ENCODE measurements at places on chromosomes 4 and X.

DNA sequence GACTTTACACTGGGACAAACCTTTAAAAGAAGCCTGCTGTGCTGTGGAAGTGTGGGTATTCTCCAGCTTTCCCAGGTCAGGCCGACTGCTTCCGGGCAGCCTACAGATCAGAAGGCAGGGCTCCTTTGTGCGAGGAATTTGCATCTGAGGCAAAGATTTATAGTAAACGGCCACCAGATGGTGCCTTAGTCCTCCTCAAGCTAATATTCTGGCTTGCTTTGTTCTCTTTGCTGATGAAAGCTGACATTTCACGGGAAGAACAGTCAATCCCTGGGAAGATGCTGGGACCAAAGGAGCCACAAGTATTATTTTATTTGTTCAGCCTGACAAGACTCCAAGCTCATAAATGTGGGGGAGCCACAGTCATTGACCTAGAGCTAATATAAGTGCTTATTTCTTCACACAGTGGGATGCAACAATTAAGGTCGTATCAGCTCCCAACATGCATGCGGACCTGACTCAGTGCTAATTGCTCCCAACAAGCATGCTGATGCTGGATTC lies 120.7 kb upstream of the TRIM2 start:
- peak; percentile 34 for DNase-seq

GRCh38 chrX:1389181-1389992 lies 2.5 kb downstream of the SLC25A6 start:
- DNase-seq, result no peak

DNA sequence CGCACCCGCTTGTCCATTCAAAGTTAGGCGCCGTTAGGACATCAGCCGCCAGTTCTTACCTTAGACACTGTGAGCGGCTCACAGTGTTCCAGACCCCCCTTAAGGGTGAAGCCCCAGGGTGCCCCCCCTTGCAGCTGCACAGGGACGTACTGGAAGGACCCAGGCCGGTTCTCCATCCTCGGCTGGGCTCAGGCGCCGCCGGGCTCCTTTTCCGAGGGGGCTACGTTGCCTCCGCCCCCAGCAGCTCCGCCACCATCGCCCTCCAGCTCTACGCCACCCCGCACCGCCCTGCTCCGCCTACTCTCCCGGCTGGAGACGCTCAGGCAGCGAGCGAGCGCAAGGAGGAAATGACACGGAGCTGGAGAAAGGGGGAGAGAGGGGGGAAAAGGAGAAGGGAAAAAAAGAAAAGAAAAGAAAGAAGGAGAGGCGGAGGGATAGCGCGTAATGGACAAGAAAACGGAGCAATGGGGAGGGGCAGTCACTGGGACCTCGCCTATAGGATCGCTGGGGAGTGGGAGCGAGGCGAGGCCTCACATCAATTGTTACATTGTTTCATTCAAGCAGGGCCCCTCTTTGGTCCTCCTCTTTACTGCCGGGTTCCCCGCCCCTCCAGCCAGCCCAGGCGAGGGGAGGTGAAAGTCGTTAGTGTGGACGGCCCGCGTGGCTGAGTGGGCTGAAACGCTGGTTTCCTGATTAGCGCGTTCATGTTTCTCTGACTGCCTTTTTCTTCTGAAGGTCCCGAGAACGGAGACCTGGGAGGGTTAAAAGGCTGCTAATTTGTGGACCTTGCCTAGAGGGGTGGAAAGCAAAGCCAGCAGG lies at the start of gene SHROOM4:
Gene SHROOM4, minus strand, starts transcription at position 352 of the 819 bp plus-strand sequence. Its CDS starts 176 bp downstream, at position 176.
- no peak for DNase-seq

GRCh38 chrX:18146954-18147353 lies 73.7 kb downstream of the BEND2 start:
- peak; percentile 1 for DNase-seq

- DNase-seq, result no peak
These were observed 35.1 kb downstream of the KLHL8 start for GRCh38 chr4:87185146-87185870.

DNA sequence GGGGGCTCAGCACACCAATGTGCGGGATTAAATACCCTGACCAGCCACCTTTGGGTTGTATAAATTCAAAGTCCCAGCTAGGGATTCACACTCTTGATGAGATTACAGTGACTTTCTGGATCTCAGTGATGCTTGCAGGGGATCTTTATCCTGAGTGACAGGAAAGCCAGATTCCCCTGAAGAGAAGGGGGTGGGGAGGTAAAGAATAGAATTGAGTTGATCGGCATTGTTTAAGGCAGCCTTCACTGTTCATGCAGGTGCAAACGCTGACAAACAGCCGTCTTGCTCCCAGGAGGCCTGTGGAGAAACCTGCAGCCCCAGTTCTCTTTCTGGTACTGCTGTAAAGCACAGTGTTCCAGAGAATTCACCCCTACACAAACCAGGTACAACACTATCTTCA lies 19.0 kb downstream of the CXXC4 start:
- no peak for DNase-seq

- DNase-seq, result no peak
These were observed 62.5 kb downstream of the ASB9 start for GRCh38 chrX:15207384-15207783.

DNA sequence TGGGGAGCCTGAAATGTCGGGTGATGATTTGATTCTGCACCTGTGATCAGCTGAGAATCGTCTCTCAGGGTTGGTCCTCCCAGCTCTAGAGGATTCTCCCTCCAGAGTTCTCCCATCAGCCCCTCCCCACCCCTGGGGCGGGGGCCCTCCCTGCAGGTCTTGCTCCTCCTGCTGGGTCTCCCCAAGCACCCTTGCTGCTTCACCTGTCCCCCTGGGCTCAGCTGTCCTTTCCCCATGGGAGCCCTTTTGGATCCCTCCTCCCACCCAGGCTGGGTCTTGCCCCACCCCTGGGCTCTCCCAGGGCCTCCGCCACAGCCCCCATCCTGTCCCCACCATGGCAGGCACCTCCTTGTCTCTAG lies 22.2 kb downstream of the PSAPL1 start:
- DNase-seq, result no peak

- DNase-seq, result peak; percentile 4
These were observed 128.5 kb upstream of the ARX start for GRCh38 chrX:25144043-25144940.

- DNase-seq, result no peak
These were observed 597.9 kb downstream of the GALNTL6 start for GRCh38 chr4:172411149-172411548.

- DNase-seq, result no peak
These were observed 14.1 kb downstream of the NOP14 start for GRCh38 chr4:2948895-2949781.

- no peak for DNase-seq
These were observed 56.9 kb upstream of the TADA2B start for GRCh38 chr4:6986072-6986780.

- DNase-seq, result no peak
These were observed 293.9 kb downstream of the PDGFC start for GRCh38 chr4:156677656-156678055.

GRCh38 chr4:118389721-118390120 lies 36.9 kb upstream of the PRSS12 start:
- no peak for DNase-seq

- DNase-seq, result no peak
These were observed 365.2 kb downstream of the PRDM5 start for GRCh38 chr4:120557372-120557771.

DNA sequence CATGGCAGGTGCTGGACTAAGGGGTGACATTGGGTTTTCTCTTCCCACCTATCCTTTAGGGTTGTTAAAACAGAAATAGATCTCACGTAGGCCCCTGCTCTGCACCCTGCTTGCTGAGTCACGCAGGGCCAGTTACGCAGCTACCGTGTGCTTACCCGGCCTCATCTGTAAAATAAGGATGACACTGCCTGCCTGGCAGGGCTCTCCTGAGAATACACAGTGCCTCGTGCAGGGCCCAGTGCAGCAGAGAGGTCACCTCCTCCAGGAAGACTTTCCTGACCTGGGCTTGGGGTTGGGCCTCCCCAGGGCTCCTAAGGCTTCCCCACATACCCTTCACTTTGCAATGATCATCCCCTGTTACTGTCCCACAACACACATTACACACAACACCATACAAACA lies 33.6 kb upstream of the JAKMIP1 start:
- no peak for DNase-seq

- no peak for DNase-seq
These were observed 27.9 kb upstream of the UGT2B4 start for GRCh38 chr4:69523385-69524132.

GRCh38 chrX:112043997-112044396 lies 38.6 kb downstream of the TRPC5 start:
- DNase-seq, result no peak

DNA sequence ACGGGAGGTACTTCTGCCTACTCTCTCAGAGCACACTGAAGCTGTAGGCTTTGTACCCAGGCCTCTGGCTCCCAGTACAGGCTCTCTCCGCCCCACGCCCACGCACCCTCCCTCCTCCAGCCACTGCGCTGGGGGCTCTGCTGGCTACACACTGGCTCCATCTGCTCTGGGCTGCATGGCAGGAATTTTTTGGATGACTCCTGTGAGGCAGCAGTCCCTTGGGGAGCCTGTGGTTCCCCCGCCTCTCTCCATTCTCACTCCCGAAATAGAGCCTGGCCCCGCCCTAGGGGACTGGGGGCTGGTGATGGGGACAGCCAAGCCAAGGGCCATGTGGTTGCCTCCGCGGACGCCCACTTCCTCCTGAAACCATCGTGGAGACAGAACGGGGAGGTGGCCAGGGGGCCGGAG lies 58.1 kb upstream of the ADRA2C start:
- DNase-seq, result no peak

GRCh38 chr4:24770667-24771066 lies 24.7 kb upstream of the SOD3 start:
- no peak for DNase-seq

- no peak for DNase-seq
These were observed 469.7 kb upstream of the FGF16 start for GRCh38 chrX:76977452-76977851.

DNA sequence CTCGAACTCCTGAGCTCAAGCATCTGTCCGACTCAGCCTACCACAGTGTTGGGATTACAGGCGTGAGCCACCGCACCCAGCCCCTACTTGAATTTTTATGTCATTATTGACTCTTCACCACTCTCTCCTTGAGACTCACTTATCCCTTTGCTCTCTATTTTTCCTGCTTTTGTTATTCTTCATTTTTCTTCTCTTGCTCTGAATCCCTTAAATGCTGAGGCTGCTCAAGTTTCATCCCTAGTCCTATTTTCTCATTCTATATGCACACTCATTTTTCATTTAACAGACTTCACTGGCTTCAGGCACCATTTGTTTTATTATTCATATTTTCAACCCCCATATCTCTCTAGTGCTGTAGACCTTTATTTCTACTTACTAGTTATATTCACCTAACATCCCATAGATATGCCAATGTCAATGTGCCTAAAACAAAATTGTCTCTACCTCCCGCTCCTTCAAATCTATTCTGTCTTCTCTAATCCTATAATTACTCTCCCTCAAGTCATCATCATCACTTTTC lies 85.7 kb downstream of the APOOL start:
- DNase-seq, result no peak

- DNase-seq, result no peak
These were observed 15.8 kb upstream of the VEGFD start for GRCh38 chrX:15399962-15400391.

DNA sequence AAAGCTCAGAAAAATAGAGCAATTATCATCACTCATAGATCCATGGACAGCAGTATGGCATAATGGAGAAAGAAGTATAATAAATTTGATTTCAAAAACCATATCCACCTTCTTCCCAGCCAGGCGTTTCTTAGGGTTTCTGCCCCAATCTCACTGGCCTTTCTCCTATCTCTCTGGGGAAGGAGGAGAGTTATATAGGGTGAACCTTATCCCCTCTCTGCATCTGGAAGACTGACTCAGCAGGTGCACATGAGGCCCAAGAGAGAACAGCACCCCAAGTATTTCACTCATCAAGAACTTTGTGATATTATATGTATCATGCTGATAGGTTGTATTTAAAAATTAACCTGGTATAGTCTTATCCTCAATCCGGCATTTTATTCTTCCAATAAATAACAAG lies 318.8 kb upstream of the RASGEF1B start:
- DNase-seq, result no peak

DNA sequence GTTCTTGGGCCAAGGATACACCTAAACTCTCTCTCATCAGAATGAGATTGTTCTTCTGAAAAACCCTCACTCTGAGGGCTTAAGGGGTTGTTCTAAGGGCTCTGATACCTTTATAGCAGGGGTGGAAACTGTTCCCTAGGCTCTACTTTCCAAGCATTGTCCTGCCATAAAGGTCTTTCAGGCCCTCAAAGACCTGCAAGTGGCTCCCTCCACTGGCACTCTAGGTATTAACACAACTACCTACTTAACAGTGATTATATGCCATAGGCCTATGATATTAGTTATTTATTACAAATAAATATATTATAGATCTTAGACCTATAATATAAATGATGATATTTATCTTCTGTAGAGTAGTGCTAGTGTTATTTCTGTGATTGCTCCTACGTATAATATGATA lies 473.7 kb upstream of the RPS6KA3 start:
- DNase-seq, result no peak

- no peak for DNase-seq
These were observed 57.8 kb upstream of the BEND2 start for GRCh38 chrX:18278449-18278848.

DNA sequence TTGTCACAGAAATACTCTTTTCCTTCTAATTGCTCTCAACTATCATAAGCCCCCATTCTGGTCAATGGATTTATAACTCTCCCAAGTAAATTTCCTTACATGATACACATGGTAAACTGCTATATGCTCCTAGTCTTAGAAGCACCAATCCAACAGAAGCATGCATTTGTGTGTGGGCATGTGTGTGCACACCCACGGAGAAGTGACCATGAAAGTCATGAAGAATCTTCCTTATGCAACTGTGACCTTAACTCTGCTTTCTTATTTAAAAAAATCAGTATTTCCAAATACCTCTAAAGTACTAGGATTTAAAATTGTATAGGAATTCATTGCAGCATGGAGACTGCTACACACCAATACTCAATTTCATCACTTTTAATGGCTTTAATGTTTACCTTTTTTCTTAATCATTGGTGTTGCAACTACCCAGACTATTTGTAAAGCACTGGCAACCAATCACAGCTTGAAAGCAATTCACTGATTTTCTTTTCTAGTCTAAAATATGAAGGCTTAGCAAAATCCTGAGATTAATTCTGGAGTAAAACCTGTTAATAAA lies 47.6 kb downstream of the MAML3 start:
- no peak for DNase-seq

GRCh38 chrX:130395341-130395740 lies 6.4 kb upstream of the RBMX2 start:
- DNase-seq, result no peak

- DNase-seq, result no peak
These were observed 10.4 kb downstream of the RBM3 start for GRCh38 chrX:48584698-48585097.

GRCh38 chr4:57080781-57081650 lies 29.2 kb downstream of the IGFBP7 start:
- DNase-seq, result no peak

- no peak for DNase-seq
These were observed 171.1 kb downstream of the LARP7 start for GRCh38 chr4:112808001-112808400.

DNA sequence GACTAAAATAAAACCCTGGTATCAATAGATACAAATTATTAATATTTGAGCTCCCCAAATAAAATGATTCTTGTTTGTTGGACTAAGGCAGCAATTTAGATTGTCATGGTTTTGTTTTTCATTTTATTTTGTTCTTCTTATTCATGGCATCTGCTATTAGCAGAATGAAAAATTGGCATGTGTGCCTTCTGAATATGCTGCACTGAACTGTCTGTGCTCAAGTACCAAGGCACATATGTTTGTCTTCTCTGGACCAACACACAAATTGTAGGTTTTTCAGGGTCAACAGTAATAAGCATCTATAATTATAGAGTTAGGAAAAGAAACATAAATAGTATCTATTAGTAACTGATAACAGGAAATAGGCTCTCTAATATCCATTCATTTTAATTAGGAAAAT lies 121.1 kb downstream of the BANK1 start:
- no peak for DNase-seq

GRCh38 chrX:87063642-87064041 lies 454.0 kb upstream of the KLHL4 start:
- no peak for DNase-seq
